Lung microvascular endothelial cell (primary cell): ENCODE measurements at places on chromosomes 7 and 10. TPM values are rescaled to one million over a fixed set of nuclear protein-coding genes. Genes with fewer than 3 reads are reported as not detected.

SLC13A4 gene
- not detected in 2 replicates for total RNA-seq

CPN1 gene
- total RNA-seq, result not detected in 2 replicates

GRCh38 chr10:132457328-132458070 is 60.5 kb downstream of the PWWP2B start:
- peak; percentile 9 for DNase-seq

DNA sequence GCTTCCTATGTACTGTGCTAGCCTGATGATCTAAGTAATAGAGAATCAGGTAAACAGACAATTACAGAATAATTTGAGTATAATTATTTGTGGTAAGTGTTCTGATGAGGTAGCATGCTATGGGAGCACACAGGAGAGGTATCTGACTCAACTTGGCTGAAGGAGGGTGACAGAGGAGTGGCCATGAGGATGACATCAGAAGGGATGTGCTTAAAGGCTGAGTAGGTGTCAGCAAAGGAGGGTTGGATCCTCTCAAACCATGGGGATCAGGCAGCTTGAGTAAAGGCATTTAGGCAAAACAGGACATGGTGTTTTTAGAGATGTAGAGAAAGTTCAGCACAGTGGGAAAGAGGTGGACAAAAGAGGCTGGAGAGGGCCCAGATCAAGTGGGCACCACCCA is 29.0 kb downstream of the KLHDC10 start:
- DNase-seq, result no peak

- no peak for DNase-seq
Measured at GRCh38 chr7:103106005-103106702, 31.2 kb downstream of the ARMC10 start.

DNA sequence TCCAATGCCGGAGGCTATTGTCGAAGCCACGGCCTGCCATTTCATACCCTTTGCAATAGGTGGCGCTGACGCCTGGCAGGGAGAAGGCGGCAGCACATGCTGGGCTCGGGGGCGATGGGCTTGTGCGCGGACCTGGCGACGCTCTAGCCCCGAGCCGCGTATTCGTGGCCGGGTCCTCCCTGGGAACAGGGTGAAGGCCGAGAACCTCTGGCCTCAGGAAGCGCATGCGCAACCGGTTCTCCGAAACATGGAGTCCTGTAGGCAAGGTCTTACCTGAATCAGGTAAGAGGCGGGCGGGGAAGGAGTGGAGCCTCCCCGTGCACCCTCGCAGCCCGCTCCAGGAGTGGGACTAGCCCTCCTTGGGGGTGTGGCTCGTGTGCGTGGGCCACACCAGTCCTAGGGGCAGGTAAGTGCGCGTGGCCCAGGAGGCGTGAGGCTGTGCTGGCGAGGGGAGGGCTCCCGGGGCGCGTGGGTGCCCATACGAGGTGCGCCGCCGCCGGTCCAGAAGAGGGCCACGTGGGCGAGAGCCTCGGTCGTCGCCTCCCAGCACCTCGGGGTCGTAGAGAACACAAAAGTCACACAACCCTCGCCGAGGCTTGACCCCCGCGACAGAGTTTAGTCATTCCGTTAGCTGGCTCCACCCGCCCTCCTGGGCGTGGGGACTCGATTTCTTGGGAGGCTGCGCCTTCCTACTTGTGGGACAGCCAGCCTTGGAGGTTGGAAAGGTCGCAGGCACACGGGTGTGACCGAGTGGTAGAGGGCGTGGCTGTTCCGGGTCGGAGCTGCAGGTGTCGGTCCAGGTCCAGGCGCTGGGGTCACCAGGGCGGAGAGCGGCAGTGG is 5.6 kb upstream of the MEST start:
- DNase-seq, result peak; percentile 65

GRCh38 chr10:107437921-107438320 is 273.4 kb upstream of the SORCS1 start:
- no peak for DNase-seq

DNA sequence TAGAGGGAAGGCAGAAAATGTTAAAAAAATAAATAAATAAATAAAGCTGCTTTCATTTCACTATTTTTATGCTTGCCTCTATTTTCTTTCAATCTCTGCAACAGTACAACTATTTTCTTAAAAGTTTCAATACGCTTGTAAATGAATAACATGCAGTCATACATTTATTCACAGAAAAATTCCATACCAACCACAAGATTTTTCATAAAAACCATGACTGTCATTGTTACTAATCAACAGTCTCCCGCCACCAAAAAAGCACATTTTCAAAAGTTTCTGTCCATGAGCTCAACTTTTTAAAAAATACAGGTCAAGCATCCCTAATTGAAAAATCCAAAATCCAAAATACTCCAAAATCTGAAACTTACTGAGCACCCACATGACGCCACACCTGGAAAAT is 5.3 kb downstream of the PARD3 start:
- no peak for DNase-seq

DNA sequence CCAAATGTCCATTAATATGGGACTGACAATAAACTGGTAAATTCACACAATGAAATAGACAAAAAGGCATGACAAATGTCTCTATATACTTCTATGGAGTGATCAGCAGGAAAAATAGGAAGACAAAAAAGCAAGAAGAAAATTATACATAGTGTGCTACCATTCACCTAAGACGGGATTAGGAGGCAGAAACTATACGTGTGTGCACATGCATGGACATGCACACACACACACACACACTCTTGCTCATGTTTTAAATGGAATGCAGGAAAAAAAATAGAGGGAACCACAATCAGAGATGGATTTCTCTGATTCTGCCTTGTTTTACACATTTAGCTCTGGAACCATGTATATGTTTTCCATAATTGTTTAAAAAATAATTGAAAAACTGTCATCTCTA is 119.0 kb downstream of the ZFAND4 start:
- DNase-seq, result no peak
